ENCODE measurements at places on chromosomes 6 and 20. TPM values are rescaled to one million over a fixed set of nuclear protein-coding genes. Genes with fewer than 3 reads are reported as not detected.

GRCh38 chr6:32583527-32583898, 6.1 kb downstream of the HLA-DRB1 start:
- DNase-seq = no peak

- no peak for DNase-seq
These were observed 54.8 kb upstream of the BCLAF1 start for GRCh38 chr6:136344420-136344819.

- DNase-seq = no peak
These were observed 14.4 kb downstream of the SNPH start for GRCh38 chr20:1280195-1281102.

PPIL6 gene
- 3.6 TPM for total RNA-seq

CST5 gene
- not detected for total RNA-seq

DNA sequence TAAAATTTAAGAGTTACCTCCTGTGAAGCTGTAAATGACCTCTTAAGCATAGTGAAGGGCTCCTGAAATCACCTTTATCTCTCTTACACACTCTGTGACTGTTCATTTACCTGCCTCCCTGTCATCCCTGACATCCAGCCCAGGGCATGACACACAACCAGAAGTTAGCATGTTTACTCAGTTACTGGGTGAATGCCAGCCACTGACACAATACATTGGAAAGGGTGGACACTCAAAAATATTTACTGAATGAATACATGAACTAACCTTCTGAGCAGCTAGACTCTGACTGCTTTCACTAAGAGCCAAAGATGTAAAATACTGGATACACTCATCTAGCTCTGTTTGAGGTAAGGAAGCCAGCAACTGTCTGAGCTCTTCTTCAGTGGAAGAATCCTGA, 25.3 kb downstream of the SERAC1 start:
- DNase-seq = no peak
